Stimulated activated naive CD4-positive, alpha-beta T cell (primary cell): ENCODE measurements at places on chromosomes 12 and 14.
A peak's percentile ranks its signal among the peaks of the same experiment; 100 is the strongest.

- no peak for DNase-seq
Measured at GRCh38 chr14:32407130-32407529, 78.0 kb downstream of the AKAP6 start.

DNA sequence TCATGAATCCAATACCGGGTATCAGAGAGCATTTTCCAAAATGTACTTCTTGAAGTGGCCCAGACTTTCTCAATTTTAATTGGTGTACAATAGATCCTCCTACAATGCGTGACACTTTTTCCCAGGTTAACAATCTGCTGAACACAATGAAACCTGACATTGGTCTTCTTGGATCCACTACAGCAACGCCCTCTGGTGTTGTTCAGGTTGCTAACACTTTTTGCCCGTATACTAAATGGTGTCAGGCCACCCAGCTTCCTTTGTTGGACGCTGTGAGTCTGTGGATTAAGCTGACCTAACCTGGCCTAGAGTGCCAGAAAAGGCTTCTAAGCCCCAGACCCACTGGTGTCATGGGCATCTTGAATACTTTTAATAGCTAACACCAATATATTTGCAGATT is 89.2 kb downstream of the KCNK10 start:
- no peak for DNase-seq

- no peak for DNase-seq
Measured at GRCh38 chr14:100048786-100049185, 16.4 kb upstream of the EVL start.

DNA sequence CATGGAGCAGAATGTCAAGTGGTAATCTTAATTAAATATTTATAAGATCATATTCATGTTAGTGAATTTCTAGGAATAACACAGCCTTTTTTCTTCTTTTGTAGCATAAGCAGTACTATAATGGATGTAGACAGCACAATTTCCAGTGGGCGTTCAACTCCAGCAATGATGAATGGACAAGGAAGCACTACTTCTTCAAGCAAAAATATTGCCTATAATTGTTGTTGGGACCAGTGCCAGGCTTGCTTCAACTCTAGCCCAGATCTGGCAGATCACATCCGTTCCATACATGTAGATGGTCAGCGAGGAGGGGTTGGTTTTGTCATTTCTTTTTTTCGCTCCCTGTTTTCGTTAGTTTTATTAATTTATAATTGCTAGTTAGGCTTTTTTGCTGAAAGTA is 23.1 kb downstream of the AEBP2 start:
- DNase-seq = no peak

DNA sequence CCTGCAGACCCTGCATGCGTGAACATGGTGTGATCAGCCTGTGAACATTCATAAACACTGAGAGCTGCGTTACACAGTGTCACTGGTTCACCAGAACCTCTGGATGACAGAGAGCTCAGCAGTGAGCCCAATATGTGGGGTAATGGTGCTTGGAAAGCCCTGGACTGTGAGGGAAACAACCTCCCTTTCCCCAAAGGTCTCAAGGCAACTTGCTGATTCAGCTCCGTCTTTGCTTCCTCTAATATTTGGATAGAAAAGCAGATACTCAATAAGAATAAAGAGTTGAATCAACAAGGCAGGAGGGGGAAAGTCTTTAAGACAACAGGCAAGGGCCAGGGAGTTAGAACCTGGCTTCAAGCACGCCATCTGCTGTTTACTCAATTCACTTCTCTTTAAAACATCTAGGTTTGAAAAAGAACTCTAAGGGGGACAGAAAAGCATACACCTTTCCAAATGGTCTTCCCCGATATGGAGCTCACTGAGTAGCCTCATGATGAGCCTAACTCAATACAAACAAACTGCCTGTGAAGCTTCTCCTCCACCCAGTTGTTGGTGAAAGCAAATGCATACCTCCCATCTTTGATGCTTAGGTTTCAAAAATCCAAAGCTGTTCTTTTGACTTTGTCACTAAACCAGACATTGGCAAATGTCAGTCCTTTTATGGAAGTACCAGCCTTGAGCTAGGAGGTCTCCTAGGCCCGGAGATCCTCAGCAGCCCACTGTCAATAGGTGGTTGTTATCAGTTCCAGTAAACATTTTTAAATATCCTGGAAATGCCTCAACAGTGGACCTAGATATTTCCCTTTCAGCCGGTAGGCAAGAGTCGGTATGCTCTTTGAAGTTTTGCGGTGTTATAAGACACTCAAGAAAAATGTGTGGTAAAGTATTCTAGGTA is 76.1 kb downstream of the SAMD4A start:
- peak; percentile 3 for DNase-seq

DNA sequence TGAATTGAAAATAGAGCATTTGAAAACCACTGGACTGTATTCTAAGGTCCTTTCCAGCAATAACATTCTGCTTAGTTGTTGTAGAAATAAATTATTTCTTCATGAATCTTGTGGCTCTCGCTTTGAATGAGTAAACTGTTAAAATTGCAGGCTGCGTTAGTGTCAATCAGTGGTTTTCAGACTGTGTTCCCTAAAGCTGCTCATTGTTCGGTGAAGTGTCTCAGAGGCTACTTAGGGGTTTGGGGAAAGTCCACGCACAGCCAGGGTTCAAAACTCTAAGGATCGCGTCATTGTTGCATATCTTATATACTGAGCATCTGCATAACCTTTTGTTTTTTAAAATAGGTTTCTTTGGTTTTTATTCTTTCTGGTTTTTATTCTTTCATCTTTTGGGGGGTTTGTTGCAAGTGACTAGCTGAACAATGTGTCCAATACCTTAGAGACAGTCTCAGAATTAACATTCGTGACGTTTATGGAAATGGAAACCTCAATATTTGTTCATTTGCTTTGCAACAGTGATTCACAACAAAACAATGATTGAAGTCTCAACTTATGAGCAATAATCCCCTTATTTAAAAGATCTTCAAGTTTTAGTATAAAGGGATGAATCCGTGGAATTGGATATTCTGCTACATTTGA is 108.1 kb downstream of the TTLL5 start:
- no peak for DNase-seq

DNA sequence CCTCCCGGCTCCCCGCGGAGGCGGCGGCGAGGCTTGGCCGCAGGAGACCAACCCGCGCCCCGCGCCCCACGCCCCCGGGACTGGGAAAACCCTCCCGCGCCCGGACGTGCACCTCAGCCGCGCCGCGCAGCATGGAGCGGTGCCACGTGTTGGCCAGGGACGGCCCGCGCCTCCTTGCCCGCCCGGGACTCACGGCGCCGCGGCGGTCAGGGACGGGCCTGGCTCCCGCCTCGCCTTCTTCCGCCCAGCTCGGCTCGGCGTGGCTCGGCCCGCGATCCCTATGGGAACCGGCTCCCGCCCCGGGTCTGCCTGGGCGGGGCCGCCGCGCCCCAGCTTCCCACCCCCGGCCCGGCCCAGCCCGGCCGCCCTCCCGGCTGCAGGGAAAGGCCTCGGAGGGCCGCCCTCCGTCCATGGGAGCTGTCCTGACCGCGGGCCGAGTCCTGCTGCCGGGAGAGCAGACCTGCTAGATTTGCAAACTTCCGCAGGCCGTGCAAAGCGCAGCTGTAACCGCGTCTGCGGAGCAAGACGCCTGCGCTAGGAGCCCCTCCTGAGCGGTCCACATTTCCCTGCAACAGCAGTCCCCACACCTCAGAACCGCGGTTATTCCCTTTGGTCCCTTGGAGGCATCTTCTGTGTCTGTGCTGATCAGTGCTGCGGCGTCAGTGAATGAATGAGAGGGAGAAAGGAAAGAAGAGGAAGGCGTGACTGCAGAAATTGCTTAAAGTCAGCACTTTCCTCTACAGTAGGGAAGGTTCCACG is at the start of gene CDKL1:
CDKL1 (minus strand) TSS at position 251 of the 759 bp plus-strand sequence. CDS start 1,013 bp downstream, outside the sequence.
- peak; percentile 35 for DNase-seq

DNA sequence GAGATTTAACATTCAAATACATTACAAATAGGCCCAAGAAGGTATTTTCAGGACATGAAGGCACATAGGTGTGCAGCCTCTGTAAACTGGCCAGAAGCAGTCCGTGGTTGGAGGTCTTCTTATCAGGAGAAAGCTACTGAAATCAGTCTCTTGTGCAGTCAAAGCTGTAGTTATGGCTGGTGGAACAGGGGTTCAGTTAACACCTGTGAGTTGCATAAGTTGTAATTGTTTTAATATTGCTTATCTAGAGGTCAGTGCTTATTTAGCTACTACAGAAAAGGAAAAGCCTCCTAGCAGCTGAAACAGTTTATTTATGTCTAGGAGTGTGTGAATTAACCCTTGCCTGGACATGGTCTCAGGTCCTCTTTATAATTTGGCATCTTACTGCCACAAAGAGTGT is 377.6 kb upstream of the MDGA2 start:
- DNase-seq = no peak

DNA sequence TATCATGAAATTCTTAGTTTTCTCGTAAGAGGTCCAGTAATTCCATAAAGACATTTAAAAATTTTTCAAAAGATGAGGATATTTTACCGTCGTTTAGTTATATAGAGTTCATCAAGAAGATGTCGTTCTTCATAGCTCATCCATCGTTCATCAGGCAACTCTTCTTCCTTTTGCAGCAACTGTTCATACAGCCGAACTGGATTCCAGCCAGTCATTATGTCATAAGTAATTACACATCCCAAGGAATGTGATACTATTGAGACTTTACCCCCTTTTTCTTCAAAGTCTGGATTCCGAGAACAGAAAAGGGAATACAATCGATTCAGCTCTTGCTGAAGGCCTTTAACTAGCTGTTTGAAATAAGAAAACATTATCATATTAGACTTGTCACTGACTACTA is 90.3 kb downstream of the DDHD1 start:
- no peak for DNase-seq

DNA sequence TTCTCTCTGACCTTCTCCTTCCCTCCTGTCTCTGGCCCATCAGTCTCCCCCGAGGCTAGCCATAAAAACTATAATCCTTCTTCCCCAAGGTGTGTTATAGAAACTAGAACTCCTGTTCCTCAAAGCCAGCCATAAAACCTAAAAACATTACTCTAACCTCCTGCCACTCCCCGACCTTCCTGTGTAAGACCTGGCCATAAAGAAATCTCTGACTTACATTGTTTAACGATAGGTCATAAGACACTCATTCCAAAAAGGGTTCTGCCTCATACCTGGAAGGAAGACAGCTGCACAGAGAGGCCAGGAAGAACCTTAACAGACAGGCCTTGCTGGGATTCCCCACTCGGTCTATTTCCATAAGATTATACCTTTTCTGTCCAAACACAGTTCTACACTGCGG is 70.9 kb upstream of the EEA1 start:
- DNase-seq = no peak

- DNase-seq = no peak
Measured at GRCh38 chr14:23181453-23181852, 2.0 kb downstream of the SLC7A8 start.

DNA sequence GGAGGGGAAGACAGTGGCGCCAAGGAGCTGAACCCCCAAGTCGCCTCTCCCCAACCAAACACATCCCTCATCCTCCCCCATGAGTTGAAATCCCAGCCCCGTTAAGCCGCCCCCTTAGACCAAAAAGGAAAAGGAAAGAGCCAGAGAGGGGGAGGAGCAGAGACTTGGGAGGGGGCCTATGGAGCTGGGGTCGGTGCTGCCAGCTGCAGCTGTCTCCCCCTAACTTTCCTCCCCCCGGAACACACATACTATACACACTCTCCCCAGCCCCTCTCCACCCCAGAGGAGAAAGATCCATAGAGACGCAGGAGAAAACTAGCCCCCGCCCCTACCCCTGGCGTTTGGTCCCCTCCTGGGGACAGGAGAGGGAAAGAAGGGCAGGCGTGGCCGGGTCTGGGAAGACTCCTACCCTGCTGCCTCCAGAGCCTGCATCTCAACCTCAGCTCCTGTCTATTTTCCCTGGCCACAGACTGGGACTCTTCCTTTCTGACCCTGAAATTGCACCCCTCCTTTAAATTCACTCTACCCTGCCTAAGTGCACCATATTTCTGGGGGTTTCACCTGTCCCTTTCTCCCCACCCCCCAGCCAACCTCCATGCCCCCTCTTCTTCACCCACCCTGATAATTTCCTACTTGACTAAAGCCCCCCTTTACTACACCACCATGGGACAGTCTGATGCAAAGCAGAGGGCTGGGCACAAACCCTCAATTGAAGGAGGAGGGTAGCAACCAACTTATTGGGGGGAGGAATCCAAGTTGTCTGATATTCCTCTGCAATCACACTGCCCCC is 1.7 kb upstream of the HOXC9 start:
- no peak for DNase-seq

GRCh38 chr12:93729934-93730333 is 52.8 kb downstream of the CRADD start:
- no peak for DNase-seq

DNA sequence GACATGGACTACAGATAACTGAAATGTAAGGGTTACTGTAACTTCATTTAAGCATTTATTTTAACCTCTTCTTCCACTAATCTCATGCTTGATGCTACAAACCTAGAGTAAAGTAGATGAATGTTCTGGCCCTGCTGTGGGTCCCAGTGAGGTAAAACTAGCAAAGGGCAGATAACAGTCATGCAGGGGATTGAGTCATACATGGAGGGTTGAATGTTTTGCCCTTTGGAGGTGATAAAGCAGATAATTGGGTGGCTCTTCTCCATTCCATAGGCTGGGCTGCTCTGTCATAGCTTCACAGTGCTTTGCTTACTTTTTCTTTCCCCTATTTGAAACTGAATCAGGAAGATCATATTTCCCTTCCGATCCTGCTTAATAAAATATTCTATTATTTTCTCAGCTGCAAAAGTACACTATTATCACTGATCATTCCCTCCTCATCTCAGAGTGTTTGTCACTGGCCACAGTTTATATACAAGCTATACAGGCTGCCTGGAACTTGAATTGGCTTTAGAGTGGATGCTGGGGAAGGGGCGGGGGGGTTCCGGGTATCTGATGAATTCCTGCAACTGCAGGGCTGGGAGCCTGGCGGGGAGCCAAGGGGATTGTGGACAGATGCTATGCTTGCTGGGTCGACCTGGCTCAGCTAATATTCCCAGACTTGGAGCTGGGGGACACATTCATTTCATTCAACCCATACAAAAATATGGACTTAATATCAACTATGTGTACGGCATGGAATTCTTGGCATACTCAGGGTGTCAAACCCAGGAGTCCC is 235.1 kb downstream of the NRXN3 start:
- DNase-seq = no peak

GRCh38 chr12:19209661-19210060 is 80.1 kb downstream of the PLEKHA5 start:
- DNase-seq = no peak

DNA sequence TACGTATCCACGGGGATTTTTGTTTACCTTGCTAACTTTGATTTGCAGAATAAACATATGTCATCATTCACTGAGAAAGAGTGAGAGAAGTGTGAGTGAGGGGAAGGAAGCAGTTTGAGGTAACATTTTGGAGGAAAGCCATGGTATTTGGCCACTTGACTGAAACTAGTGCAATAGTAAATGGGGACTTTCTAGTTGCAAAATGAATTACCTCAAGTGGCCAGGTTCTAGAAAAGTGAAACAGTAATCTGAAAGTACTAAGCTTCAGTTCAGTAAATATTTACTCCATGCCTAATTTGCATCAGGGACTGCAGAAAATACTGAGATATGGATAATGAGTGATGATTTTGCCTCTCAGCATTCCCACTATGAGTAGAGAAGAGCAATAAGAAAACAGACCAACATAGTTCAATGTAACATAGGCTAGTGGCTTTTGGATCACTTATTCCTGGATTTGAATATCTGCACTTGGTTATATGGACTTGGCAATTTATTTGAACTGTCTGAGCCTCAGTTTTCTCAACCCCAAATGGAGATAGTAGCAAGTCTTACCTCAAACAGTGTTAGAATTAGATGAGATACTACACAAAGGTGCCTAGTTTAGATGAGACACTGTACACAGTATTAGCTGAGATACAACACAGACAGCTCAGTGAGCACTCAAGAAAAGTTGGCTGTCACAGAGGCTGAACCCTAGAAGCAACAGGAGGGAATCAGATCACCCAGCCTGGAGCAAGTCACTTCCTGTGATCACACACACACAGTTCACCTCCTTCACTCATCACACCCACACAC is 439.1 kb downstream of the NPAS3 start:
- DNase-seq = no peak

GRCh38 chr12:118357257-118358007 is 15.3 kb downstream of the TAOK3 start:
- peak; percentile 63 for DNase-seq
